ENCODE measurements at places on chromosomes 1 and 21.

- H3K36me3 ChIP-seq = no peaks in the 10 kb centered on the region
- no peaks in the 10 kb centered on the region for H3K27me3 ChIP-seq
- no peak overlapping the region for H3K4me3 ChIP-seq
- no peaks in the 10 kb centered on the region for H3K4me1 ChIP-seq
Measured at GRCh38 chr1:35369922-35370671, 101.6 kb downstream of the ZMYM4 start.

DNA sequence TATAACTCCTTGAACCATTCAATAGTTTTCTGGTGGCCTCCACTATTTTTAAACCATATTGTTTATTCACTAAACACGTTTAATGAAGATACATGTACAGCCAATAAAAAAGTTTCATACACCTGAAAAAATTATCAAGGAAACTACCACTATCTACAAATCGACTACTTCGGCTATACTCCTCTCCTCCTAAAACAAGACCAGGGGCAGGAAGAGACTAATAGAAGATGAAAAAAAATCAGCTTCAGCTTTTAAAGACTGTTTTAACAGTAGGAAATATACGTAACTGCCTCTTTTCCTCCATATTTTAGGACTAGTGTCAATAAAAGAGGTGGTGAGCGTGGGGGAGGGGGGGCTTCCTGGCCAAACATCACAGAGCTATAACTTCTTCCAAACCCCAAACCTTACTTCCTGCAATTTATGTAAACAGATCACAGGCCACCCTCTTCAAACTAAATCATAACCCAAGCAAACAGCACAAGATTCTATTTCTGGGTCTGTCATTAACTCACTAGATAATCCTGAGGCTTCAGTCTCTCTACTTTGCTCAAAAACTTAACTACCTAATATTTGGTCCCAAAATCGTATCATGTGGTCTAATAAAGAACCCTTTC lies 15.1 kb downstream of the FOXJ3 start:
- DNase-seq = no peak
- no peak overlapping the region for H3K4me3 ChIP-seq
- H3K4me1 ChIP-seq = peaks cover 10% of the 10 kb centered on the region
- H3K27ac ChIP-seq = no peak overlapping the region
- H3K27me3 ChIP-seq = no peaks in the 10 kb centered on the region

GRCh38 chr1:107175102-107175909 lies 34.5 kb downstream of the NTNG1 start:
- no peak overlapping the region for H3K4me3 ChIP-seq
- no peaks in the 10 kb centered on the region for H3K27me3 ChIP-seq
- no peak for DNase-seq
- no peaks in the 10 kb centered on the region for H3K4me1 ChIP-seq
- H3K27ac ChIP-seq = no peak overlapping the region

DNA sequence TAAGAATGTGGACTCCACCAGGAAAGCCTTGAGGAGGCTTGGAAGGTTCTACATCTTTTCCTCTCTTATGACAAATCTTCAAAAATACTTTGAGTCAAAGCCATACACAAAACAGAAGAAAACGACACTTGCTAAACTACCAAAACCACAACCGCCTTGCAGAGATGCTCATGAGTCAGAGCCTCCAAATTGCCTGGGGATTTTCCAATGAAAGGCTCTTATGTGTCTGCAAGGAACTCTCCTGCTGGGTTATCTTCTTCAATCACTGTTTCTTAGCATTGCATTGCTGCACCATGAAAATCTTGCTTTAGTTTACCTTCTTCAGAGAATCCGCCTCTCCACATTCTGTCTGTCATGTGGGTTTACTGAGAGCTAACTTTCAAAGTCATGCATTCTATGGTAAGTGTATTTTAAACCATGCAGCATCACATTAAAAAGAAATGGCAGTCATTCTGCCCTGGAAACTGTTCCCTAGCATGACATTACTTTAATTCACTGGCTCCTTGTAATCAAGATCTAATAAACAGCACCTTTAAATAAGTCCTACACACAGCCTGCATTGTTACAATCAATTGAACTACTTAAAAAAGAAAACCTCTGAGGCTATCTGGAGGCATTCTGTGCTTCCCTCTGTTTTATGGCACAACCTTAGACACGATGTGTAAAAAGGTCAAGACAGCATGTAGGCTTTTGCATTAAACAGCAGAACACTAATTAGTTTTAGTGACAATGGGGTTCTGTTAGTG lies 210.0 kb upstream of the FOXD3 start:
- H3K4me1 ChIP-seq = no peaks in the 10 kb centered on the region
- no peaks in the 10 kb centered on the region for H3K27me3 ChIP-seq
- DNase-seq = no peak
- no peak overlapping the region for H3K4me3 ChIP-seq

DNA sequence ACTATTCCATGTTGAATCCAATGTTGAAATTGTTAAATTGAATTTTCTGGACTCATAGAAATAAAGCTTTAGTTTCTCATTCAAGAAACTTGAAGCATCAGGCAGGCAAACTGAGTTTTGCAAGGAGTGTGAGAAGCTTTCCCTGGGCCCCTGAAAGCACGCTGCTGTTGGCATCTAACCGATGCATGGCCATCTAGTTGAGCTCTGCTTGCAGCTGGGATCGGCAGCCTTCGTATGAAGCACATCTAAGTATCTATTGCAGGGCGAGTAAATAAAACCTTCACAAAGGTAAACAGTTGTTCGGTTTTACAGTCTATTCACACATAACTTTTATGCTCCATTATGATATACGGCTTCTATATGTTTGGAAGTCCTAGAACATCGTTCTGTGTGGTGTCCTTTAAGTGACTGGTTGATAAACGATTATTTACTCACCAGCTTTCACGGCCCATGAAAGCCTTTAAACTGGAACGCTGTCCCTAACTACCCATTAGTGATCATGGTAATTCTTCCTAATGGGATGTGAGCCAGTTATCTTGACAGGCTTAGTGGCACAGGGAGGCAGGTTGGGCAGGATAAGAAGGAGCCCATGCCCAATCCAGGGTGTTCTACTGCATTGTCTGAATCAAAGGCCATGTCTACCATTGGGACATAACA lies 71.7 kb downstream of the SEC16B start:
- no peak for DNase-seq
- no peak overlapping the region for H3K27ac ChIP-seq
- H3K36me3 ChIP-seq = no peaks in the 10 kb centered on the region
- no peaks in the 10 kb centered on the region for H3K4me1 ChIP-seq

DNA sequence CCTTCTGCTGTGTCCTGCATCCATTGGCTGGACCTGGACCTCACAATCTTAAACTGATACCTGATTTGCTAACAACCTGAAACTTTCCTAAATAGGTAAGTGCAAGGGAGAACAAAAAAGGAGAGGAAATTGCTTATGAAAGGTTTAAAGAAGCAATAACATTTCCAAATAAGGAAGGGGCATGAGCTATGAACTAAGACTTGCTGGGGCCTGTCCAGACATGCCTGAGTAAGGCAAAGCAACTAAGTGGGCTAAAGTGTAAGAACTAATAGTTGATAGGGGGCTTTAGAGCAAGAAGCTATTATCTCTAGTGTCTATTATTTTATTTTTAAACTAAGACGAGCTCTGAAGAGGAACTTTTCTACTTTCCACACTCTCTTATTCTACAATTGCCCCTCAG lies 11.6 kb downstream of the JMJD4 start:
- DNase-seq = no peak
- H3K36me3 ChIP-seq = no peaks in the 10 kb centered on the region
- no peaks in the 10 kb centered on the region for H3K27me3 ChIP-seq
- H3K4me1 ChIP-seq = no peaks in the 10 kb centered on the region

- no peak for DNase-seq
- no peaks in the 10 kb centered on the region for H3K4me1 ChIP-seq
- no peak overlapping the region for H3K27ac ChIP-seq
- no peaks in the 10 kb centered on the region for H3K27me3 ChIP-seq
- H3K36me3 ChIP-seq = no peaks in the 10 kb centered on the region
Measured at GRCh38 chr21:21806711-21807597, 808.7 kb downstream of the NCAM2 start.

- H3K4me1 ChIP-seq = peaks cover 3% of the 10 kb centered on the region
- H3K36me3 ChIP-seq = no peaks in the 10 kb centered on the region
- no peak overlapping the region for H3K4me3 ChIP-seq
- no peak for DNase-seq
- no peaks in the 10 kb centered on the region for H3K27me3 ChIP-seq
Measured at GRCh38 chr1:31980835-31981455, 32.7 kb upstream of the KHDRBS1 start.

- no peak for DNase-seq
- no peak overlapping the region for H3K27ac ChIP-seq
- no peaks in the 10 kb centered on the region for H3K36me3 ChIP-seq
- H3K4me1 ChIP-seq = no peaks in the 10 kb centered on the region
- no peaks in the 10 kb centered on the region for H3K27me3 ChIP-seq
Measured at GRCh38 chr1:91346824-91347223, 57.8 kb downstream of the HFM1 start.

DNA sequence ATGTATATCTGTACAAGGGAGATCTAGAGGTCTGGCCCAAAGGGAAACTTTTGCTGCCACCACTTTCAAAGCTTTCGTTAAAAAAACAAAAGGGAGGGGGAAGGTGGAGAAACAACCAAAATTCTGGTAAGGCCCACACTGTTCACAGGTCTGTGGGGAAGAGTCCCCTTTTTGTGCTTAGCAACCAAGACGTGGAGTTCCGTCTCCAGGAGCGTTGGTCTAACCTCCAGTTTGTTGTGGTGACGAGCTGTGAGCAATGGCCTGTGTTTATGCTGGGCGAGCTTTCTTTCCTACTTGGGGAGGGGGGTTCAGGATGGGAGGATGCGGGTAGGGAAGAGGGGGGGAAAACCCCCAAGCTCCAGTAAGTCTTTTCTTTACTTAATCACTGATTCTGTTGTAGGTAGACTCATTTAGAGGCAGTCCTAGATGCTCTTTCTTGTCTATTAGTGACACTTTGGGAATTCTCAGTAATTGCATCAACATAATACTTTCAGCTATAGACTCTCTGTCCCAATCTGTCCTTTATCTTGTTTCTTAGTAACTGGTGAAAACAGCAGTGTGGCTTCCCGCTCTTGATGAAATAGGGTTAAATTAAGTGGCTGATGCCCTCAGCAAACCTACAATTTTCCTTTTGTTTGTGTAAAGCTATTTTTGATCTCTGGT lies 1.5 kb downstream of the HIPK1 start:
- H3K36me3 ChIP-seq = no peaks in the 10 kb centered on the region
- H3K4me3 ChIP-seq = peak overlapping the region; percentile 76
- no peaks in the 10 kb centered on the region for H3K27me3 ChIP-seq
- H3K4me1 ChIP-seq = peaks cover 10% of the 10 kb centered on the region
- no peak for DNase-seq

DNA sequence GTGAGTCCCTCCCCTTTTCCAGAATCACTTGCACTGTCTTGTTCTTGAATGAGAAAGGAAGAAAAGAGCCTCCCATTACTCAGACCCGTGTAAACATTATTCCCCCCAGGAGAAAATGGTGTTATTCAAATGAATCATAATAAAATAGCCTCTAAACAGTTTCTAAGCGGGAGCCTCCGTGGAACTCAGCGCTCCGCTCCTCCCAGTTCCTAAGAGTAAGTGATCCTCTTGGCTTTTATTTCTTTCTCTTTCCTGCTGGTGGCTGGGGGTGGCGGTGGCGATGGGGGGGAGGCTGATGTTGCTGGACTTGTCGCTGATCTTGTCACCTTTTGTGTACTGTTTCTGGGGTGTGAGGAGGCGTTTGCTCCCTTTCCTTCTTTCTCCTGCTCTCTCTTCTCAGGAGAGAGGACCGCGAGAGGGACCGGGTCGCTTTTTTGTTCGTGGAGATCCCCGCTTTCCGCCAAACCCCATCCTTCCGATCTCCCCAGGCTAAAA lies 781 bp downstream of the PROX1 start:
- no peaks in the 10 kb centered on the region for H3K27me3 ChIP-seq
- H3K27ac ChIP-seq = peak overlapping the region; percentile 75
- peaks cover 11% of the 10 kb centered on the region for H3K4me1 ChIP-seq
- no peaks in the 10 kb centered on the region for H3K36me3 ChIP-seq
- peak; percentile 55 for DNase-seq
- H3K4me3 ChIP-seq = peak overlapping the region; percentile 53

GRCh38 chr21:38639571-38640354 lies 141.5 kb upstream of the ERG start:
- H3K27ac ChIP-seq = no peak overlapping the region
- no peak for DNase-seq
- H3K36me3 ChIP-seq = no peaks in the 10 kb centered on the region
- H3K4me1 ChIP-seq = peaks cover 2% of the 10 kb centered on the region
- no peak overlapping the region for H3K4me3 ChIP-seq
- H3K27me3 ChIP-seq = no peaks in the 10 kb centered on the region

DNA sequence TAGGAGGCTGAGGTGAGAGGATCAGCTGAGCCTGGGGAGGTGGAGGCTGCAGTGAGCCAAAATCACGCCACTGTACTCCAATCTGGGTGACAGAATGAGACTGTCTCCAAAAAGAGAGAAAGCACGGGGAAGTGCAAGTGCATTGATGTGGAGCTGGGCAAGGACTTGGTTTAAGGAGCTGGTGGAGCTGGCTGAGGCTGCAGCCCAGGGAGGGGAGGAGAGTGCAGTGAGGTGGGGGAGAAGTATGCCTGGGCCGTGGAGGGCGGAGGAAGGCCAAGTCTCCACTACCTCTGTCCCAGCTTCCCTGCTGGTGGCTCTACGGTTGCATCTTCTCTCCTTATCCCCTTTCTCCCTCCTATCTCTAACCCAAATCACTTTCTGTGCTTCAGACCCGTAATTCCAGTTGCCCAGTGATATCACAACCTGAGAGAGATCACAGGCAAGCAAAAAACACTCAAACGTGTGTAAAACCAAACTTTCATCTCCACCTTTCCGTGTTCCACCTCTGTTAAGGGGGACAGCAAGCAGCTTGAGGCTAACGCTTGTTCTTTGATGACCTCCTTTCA lies 11.1 kb downstream of the TOR3A start:
- H3K27ac ChIP-seq = no peak overlapping the region
- no peak overlapping the region for H3K4me3 ChIP-seq
- H3K27me3 ChIP-seq = no peaks in the 10 kb centered on the region
- H3K36me3 ChIP-seq = no peaks in the 10 kb centered on the region
- H3K4me1 ChIP-seq = peaks cover 16% of the 10 kb centered on the region

- H3K27me3 ChIP-seq = no peaks in the 10 kb centered on the region
- no peaks in the 10 kb centered on the region for H3K36me3 ChIP-seq
- DNase-seq = no peak
- no peak overlapping the region for H3K4me3 ChIP-seq
- no peak overlapping the region for H3K27ac ChIP-seq
Measured at GRCh38 chr1:48692235-48692634, 84.5 kb downstream of the BEND5 start.

DNA sequence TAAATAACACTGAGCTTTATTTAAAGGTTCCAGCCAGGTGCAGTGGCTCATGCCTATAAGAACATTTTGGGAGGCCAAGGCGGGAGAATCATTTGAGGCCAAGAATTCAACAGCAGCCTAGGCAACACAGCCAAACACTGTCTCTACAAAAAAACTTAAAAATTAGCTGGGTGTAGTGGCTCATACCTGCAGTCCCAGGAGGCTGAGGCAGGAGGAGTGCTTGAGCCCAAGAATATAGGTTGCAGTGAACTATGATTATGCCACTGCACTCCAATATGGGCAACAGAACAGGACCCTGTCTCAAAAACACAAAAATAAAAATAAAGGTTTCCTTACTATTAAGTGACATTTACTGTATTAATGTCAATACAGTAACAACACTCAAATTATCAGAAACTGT lies 2.1 kb downstream of the TAF12 start:
- no peaks in the 10 kb centered on the region for H3K27me3 ChIP-seq
- H3K27ac ChIP-seq = no peak overlapping the region
- no peaks in the 10 kb centered on the region for H3K36me3 ChIP-seq
- H3K4me3 ChIP-seq = no peak overlapping the region
- peaks cover 5% of the 10 kb centered on the region for H3K4me1 ChIP-seq

Measured in ovary (tissue), 10 donors.